ENCODE measurements at places on chromosomes 6 and 20.

DNA sequence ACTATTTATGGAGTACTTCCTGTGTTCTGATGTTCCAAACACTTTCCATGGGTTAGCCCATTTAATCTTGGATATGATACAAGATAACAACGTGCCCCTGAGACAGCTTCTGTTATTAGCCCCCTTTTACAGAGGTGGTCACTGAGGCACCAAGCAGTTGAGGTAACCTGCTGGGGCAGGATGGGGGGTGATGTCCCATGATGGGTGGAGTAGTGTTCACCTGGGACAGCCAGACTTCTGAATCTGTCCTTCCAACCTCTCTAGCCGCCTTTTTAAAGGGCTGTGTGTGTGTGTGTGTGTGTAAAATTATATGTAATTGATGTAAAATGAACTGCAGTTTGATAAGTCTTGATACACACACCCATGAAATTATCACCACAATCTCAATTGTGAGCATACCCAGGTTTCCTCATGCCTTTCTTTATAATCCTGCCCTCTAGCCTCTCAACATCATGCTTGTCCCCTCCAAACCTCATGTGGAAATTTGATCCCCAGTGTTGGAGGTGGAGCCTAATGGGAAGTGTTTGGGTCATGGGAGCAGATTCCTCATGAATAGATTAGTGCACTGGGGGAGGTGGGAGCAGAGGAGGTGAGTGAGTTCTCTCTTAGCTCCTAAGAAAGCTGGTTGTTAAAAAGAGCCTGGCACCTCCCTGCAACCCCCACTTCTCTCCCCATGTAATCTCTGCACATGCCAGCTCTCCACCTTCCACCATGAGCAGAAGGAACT lies 39.2 kb downstream of the PLAGL2 start:
- no peak for DNase-seq

DNA sequence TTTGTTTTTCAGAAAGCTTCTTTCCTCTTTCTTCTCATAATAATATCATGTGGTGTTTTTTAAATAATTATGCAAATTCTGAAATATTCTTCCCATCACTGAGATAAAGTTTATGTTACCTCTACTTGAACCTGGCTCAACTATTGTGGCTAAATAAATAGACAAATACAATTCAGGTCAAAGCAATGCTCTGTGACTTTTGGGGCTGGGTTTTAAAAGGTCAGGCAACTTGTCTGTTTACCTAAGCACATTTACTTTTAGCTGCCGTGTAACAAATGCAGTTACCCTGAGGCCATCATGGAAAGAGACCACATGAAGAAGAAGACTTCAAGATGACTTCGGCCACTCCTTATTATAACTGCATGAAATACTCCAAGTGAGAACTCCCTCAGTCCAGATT lies 33.7 kb upstream of the MEI4 start:
- no peak for DNase-seq

GRCh38 chr6:79719248-79719960 lies 88.3 kb downstream of the SH3BGRL2 start:
- no peak for DNase-seq

GRCh38 chr6:106546691-106547414 lies 82.4 kb downstream of the RTN4IP1 start:
- DNase-seq: no peak

DNA sequence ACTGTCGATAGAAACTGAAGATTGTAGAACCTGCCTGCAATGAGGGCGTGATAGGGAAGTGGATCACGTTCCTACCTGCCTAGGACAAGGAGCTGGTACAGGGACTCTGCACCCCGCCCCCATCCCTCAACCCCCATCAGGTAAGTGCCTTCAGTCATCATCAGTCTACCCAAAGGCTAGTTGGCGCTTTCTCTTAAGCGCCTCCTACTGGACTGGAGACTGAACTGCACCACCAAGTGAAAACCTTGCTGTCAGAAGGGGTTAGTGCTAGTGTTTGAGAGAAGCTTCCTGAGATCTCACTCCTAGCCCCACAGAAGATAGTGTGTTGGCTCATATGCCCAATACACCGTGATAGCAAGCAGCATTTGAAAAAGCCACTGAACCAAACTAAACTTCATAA lies 706.5 kb upstream of the MAN1A1 start:
- no peak for DNase-seq

GRCh38 chr20:7113577-7114466 lies 346.3 kb downstream of the BMP2 start:
- DNase-seq: no peak

- DNase-seq: no peak
Observed at GRCh38 chr6:111718326-111718725, 112.6 kb upstream of the TRAF3IP2 start.
